ENCODE measurements at places on chromosomes 6 and 20.
A peak's percentile ranks its signal among the peaks of the same experiment; 100 is the strongest.

DNA sequence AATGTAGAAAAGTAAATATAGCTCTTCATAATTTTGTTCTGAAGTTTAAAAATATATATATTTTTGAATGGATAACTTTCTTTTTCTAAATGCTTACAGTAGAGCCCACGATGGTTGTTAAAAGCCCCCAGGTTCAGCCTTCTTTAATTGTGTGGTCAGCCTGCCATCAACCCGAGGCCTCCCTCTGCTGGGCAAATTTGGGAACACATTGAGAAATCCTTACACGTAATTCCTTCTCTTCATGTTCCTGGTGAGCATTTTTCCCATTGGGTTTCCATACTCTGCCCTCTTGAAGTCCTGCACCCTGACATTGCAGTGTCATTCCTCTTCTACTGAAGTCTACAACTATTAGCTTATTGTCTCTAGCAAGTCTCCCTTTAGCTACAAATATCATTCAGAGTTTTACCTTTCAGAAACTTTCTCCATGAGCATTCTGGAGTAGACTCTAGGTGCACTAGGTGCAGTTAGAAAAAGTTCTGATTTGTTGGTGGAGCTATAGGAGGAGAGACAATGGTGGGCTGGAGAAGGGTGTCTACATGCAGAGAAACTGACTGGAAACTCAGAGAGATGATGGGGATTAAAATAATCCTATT lies 40.6 kb downstream of the TRIM38 start:
- DNase-seq, result peak; percentile 19

DNA sequence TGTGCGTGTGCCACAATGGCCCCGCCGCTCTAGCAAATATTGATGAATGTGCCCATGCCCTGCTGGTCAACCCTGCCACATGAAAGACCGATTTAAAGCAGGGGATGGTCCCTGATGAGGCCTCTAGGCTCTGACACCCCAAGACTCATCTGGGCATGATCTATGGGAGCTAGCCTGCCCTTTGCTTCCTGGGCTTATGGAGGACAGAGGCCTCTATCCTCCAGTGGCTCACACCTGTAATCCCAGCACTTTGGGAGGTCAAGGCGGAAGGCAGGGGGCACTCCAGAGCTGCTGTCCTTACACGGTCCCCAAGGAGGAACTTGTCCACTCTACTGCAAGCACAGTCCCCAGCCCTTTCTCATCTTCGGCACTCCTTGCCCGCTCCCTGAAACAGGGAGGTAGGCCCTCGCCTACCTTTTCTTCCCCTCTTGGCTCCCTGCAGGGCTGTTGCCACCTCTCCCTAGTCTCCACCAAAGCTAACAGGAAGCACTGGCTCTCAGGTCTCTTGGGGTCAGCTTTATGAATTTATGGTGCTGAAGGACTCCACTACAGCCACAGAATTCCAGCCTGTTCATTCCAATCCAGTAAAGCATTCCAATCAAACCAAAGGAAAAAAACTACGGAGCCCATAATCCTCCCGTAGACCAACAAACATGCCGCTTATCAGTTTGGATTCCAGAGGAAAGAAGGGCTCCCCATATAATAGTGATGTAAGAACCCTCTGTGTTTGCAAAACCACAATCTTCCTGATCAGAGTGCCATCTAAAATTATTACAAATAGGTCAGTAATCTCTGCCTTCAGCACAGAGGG lies 48.7 kb upstream of the FOXQ1 start:
- DNase-seq, result no peak

DNA sequence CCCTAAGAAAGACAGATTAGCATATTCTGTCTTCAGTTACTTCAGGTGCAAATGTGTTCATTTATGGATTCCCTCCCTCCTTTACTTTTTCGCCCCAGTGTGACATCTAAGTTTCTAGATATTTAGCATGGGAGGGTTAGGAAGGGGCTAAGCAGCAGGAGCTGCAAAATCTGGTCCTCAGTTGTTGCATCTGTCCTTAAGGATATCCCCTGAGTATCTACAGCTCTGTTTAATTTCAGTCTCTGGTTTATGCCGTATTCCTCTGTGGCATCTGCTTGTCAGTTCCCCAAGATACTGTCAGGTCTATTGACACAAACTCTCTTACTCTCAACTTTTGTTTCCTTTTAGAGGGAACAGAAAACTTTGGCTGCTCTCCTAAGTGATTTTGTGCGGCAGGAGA lies 754.6 kb upstream of the MAP3K7 start:
- no peak for DNase-seq

- DNase-seq, result no peak
Measured at GRCh38 chr20:61123286-61123685, 128.8 kb upstream of the CDH4 start.

DNA sequence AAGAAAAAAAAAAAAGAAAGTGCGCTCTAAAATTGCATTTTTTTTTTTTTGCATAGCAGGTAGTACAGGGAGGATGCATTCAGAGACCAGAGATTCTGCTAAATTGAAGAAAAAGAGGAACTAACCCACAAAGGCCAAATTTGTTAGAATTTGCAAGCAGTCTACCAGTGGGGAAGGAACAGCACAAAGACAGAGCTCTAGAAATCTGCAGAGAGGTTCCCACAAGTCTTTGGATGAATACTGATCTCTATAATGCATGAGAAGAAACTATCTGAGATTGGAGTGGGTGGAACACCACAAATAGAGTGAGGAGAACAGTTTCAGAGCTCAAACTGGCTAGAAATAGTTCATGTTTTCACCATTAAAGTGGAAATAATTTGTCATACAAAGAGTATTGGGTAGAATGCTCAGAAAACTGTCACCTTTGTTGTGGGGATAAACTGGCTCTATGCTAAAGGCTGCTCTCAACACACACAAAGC lies 79.6 kb upstream of the AHI1 start:
- no peak for DNase-seq

GRCh38 chr6:94454231-94454630 lies 1034.9 kb upstream of the EPHA7 start:
- no peak for DNase-seq

GRCh38 chr6:127851197-127851596 lies 49.7 kb downstream of the THEMIS start:
- DNase-seq, result no peak

GRCh38 chr20:53260168-53260567 lies 288.0 kb downstream of the TSHZ2 start:
- no peak for DNase-seq

All from stimulated activated CD4-positive, alpha-beta T cell treated with anti-CD3 and anti-CD28 coated beads, Interleukin-1b, Interleukin-23, amount 100 ng/mL, for 48 hours (primary cell).